ENCODE measurements at places on chromosomes 4 and X. TPM values are rescaled to one million over a fixed set of nuclear protein-coding genes. Genes with fewer than 3 reads are reported as not detected.

- no peak for DNase-seq
Observed at GRCh38 chrX:26286836-26287235, 70.9 kb downstream of the MAGEB5 start.

DNA sequence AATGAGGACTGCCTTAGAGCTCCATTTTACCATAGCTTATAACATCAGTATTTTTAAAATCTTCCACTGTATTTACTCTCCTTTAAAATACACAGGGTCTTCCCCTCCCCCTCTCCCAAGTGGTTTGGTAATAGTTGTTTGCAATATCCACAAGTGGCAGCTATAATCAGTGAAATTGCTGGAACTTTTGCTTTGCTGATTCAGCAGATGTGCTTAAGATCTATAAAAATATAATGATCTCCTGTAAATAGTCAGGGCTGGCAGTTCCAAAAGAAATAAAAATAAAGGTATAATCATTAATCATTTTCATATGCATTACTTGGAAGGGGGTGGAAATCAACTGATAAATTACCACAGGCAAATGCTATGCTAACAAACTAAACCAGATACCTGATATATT, 345.2 kb downstream of the KLHL13 start:
- DNase-seq = no peak

GRCh38 chrX:17967888-17968287, 106.8 kb upstream of the RAI2 start:
- no peak for DNase-seq

- no peak for DNase-seq
Observed at GRCh38 chr4:7790999-7791398, 148.7 kb downstream of the AFAP1 start.

GRCh38 chrX:45619290-45619689, 418.6 kb upstream of the DIPK2B start:
- no peak for DNase-seq

The CABS1 gene
- not detected for polyA plus RNA-seq

The PALLD gene
- 0.01 TPM for polyA plus RNA-seq

The TRIM60 gene
- not detected for polyA plus RNA-seq

Data from K562 (cell line).